NCI-H1694 (cell line): ENCODE measurements at places on chromosomes 2 and 18.

DNA sequence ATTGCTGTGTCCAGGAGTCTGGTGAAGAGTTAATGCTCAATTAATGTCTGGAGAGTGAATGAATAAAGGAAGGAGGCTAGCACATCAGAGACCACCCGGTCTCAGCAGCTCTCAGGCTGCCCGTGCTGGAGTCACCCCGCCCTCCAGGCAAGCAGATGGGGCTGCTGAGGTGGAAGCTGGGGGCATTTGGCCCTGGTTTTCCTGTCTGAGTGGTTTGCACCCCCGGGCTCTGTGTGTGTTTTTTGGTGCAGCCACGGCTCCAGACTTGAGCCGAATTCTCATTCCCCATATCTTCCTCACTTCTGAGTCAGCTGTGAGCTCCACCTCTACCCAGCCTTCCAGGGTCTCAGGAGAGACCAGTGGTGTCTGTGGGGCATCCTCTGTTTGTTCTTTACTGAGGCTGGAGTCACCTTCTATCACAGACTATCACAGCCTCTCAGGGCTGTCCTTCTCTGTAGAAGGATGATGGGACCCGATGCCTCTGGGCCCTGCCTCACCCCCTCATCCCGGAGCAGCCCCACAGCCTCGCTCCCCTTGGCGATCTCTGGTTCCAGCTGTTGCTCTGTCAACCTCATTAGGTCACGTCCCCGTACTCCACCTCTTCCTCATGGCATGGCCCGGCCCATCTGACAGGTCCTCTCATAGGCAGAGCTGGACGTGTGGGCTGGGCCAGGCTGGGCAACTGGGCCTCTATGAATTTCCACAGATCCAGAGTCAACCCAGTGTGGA, 60.8 kb downstream of the HS1BP3 start:
- no peak for DNase-seq

- DNase-seq = no peak
These were observed 37.5 kb downstream of the FASTKD2 start for GRCh38 chr2:206802654-206803514.

GRCh38 chr2:170375192-170375591, 197.2 kb downstream of the MYO3B start:
- no peak for DNase-seq

- no peak for DNase-seq
These were observed at the start of gene CIDEA for GRCh38 chr18:12254136-12254819. Gene CIDEA (plus strand): TSS chr18:12254361. CDS start chr18:12254384, 23 bp downstream.

DNA sequence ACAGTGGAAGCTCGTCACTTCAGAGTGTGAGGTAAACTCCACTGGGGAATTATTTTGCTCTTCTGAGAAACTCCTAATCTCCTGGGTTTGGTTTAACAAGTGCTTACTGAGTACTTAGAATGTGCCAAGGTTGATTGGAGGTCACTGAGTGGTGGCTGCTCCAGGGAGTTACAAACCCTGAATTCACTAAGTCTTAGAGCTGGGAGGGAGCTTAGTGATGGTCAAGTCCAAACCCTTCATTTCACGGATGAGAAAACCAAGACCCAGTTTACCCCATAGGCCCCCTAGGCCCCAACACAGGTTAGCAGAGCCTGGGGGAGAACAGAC, 52.0 kb downstream of the SLC4A5 start:
- no peak for DNase-seq

DNA sequence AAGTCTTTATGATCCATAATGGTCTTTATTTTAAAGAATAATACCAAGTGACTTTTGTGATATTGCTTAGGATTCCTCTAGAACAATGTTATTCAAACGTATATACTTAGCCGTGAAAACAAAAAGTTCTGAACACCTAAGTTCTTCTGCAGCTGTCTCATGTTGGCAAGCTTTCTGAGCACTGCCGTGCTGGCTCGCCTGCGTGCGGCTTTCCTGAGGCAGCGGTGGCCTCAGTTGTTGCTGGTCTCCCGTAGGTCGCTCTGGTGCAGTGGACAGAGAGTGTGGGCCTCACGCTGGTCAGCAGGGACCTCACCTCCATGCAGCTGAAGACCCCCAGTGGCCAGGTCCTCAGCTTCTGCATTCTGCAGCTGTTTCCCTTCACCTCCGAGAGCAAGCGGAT, 66.8 kb upstream of the NFATC1 start:
- DNase-seq = no peak

DNA sequence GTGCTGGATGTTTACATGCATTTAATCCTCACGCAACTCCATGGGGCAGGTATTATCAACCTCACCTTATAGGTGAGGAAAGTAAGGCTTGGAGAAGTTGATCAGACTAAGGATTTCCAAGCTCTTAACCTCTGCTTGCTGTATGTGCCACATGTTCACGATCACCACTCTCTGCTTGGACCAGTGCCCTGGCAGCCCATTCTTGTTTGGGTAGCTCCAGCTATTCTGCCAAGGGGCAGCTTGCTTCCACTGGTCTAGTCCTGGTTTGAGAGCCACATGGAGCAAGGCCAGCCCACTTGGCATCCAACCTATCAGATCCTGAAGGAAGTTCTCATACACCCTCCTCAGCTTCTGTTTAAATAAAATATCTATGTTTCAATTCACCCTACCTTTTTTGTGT, 14.3 kb downstream of the PLB1 start:
- DNase-seq = no peak

- no peak for DNase-seq
These were observed 5.0 kb upstream of the CIDEA start for GRCh38 chr18:12248926-12249720.

DNA sequence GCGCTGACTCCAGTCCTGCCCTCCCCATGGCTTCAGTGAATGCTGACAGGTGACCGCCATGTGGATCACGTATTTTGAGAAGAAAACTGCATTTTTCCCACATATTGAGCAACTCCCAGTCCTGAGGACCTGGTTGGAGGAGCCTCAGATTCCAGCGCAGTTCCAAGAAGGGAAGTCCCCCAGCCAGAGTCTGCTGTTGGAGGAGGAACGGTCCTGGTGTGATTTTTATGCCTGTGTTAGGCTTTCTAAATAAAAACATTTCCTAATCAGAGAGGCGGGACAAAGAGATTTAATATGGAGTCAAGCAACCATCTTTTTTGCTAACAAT, 32.3 kb upstream of the COL6A3 start:
- no peak for DNase-seq

DNA sequence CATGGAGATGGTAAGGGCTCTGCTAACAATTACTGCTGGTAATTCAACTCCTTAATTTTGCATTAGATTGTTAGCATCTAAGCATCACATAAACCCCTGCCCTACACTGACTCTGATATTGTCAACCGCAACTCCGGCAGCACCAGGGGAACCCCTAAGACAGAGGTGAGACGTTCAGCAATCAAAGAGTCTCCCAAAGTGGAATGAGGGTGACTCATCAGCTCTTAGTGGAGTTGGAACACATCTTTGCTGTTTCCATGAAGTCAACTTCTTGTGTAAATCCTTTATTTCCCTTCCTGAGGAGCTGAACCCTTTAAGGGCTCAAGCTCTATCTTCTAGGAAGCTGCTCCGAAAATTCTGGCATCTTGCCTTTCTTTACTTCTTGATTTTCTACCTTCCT, 52.1 kb downstream of the ABCG8 start:
- DNase-seq = no peak

DNA sequence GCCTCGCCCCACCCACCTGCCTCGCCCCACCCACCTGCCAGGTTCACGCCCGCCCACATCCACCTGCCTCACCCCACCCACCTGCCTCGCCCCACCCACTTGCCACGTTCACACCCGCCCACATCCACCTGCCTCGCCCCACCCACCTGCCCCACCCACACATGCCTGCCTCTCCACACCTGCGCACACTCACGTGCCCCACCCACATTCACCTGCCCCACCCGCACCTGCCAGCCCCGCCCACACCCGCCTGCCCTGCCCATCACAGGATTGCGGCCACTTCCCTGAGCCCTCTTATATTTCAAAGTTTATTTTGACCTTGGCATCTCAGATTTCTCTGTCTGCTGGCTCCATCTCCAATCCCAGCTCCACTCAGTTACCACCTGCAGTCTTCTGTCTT, 217.5 kb upstream of the SOX11 start:
- no peak for DNase-seq
